Omental fat pad (tissue), 4 donors: ENCODE measurements at places on chromosomes 11 and 22. TPM values are rescaled to one million over a fixed set of nuclear protein-coding genes. Genes with fewer than 3 reads are reported as not detected.

The LINC01488 gene
- not detected for total RNA-seq

The CFAP300 gene
- total RNA-seq: 1.0 TPM

- DNase-seq: no peak
Observed at GRCh38 chr11:43833657-43834073, 47.0 kb upstream of the ALKBH3 start.

GRCh38 chr11:76090174-76090573 lies 116.1 kb downstream of the WNT11 start:
- no peak for DNase-seq

DNA sequence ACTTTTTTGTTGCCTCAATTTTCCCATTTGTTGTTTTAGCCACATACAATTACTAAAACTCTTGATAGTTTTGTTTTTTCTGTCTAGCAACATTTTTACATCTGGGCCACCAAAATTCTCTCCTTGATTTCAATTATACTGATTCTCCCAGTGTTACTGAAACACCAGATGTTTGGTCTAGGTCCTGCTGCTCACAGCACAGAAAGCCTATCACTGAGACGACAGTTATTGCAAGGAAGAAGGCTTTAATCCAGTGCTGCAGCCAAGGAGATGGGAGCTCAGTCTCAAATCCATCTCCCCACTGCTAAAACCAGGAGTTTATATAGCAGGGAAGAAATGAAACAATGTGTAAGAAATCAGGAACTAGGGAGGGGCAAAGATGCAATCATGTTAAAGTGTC lies 837.7 kb upstream of the CNTN5 start:
- DNase-seq: no peak
